ENCODE measurements at places on chromosomes 6 and 20.
A peak's percentile ranks its signal among the peaks of the same experiment; 100 is the strongest.

DNA sequence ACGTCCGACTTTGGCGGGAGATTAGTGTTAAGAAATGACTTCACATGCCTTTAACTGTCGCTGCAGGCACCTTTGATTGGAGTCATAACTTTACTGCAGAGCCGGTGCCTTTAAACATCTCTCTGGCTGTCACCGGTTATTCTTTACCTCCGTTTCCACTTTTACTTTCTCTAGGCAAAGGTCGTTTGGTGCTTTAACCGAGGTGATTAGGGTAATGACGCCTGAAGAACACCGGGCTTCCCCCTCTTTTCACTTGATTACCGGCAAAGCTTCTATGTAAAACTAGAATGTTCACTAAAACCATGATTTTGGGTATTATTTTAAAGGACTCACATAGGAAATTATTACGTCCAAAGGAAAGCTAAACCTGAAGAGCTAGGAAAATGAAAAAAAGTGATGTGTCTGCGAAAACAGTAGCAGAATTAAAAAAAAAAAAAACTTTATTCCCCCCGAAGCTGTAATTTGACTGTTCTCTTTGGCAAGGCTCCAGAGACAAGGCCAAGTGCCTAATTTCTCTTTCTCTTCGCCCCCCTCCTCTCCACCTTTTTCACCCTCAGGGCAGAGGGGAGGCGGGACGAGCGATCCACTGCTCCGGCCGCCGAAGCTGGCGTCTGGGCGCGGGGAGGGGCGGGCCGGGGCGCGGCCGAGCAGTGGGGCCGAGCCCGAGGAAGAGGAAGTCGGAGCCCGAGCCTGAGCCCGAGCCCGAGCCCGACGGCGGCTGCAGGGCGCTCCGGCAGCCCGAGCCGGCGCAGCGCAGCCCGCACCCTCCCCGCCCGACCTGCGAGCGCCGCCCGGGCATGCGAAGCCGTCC is at the start of gene PLEKHG1:
Gene PLEKHG1 (plus strand): TSS at position 687 of the 811 bp plus-strand sequence. CDS start 133,797 bp downstream, outside the sequence.
- peak; percentile 10 for DNase-seq

DNA sequence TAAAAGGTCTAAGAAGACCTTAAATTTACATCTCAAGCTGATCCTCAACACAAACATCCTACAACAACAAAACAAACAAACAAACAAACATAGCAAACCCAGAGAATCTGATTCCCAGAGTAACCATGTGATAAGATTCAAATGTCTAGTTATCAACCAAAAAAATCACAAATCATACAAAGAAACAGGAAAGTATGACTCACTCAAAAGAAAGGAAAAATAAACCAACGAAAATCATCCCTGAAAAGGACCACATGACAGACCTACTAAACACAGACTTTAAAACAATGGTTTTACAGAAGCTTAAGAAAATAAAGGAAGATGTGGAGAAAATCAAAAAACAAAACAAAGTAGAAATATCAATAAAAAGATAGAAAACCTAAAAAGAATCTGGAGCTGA is 18.1 kb downstream of the VNN1 start:
- DNase-seq, result no peak

- no peak for DNase-seq
Observed at GRCh38 chr6:278494-278893, 13.8 kb upstream of the DUSP22 start.

DNA sequence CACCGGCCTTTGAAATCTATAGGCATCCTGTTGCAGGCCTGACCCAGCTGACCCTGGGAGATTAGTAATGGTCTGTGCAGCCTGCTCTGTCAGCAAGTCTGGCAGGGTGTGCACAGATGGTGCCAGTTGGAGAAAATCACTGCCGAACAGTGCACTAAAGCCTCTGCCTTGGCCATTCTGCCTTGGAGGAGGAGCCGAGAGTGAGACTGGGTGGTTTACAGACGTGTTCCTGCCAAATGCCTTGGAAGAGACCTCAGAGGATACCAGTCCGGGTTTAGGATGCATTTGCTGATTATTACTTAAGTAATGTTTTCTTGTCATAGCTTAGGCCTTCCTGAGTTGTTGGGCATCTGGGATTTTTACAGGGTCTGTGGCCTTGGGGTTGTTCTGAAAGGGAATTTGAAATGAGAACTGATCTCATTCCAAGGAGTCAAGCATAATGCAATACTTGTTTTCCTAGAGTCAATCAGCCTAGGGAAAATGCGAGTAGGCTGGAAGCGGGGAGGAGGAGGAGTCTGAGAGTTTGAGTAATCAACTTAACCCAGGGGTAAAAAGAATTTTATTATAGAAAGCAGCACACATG is 292.1 kb downstream of the SOX4 start:
- DNase-seq, result peak; percentile 39

DNA sequence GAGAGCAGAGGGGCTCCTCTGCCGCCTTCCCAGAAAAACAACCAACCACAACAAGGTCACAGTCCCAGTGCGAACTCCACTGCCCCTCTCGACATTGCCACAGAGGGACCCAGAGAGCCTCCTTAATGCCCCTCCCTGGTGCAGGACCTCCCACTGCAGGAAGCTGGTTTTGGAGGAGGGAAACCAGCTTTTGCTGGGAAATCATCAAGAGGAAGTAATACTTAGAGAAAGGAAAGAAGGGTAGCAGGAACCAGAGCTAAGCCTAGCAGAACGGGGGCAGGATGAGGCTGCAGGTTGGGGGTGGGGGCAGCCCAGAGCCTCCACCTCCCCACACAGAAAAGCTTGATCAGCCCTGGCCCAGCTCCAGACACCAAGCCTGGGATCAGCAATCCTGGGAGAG is 37.7 kb upstream of the SIRPA start:
- no peak for DNase-seq

DNA sequence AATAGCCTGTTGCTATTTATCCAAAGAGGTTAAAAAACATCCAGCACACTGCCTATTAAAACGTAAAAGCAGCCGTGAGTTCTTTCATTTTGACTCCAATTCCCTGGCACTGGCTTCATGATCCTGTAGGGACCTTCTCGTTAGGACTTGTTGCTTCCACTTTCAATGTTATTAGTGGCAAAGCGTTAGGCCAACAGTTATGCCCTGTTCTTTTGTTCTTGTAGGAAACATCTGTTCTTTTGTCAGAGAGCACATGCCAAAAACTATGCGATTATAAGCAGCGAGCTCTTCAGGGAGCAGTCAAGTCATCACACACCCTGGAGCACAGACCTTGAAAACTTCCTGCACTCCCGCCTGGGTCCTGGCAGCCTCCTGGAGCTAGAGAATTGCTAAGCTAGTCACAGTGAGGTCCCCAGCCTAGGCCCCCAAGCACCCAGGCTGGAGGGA is 609.5 kb upstream of the ARID1B start:
- no peak for DNase-seq

GRCh38 chr6:169763881-169764280 is 12.5 kb downstream of the ERMARD start:
- DNase-seq, result no peak

DNA sequence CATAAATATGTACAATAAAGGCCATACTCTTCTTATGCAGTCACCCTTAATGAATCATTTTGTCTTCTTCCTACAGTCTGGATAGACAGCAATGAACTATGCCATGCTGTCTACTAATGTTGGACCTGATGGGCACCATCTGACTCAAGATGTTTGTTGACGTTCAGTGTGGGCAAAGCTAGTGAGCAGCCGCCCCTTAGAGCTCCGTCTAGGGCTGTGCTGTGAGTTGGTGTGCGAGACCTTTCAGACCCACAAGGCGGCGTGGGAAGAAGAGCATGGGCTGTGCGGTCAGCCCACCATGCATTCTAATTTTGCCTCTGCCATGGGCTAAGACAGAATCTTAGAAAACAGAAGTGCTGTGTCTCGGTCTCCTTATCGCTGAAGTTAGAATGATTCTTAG is 829.4 kb downstream of the QKI start:
- DNase-seq, result no peak

- no peak for DNase-seq
Observed at GRCh38 chr6:56073761-56074160, 173.6 kb downstream of the COL21A1 start.

- DNase-seq, result peak; percentile 80
Observed at GRCh38 chr6:12324099-12324498, 33.9 kb downstream of the EDN1 start.

DNA sequence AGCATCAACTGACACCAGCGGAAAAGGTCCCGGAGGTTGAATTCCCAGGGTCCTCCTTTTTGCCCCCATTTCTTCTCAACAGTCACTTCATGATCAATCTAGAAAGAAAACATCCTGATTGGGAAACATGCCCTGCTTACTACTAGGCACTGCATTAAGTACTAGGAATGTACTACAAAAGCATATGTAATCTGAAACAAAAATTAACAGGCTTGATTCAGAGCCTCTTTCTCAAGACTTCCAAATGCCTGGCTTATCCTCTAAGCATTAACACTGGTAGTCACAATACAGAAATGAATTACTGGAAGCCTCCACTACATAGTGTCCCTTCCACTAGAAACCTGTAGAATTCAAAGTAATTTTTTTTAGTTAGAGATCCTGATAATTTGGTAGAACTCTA is 84.5 kb upstream of the LYRM2 start:
- DNase-seq, result no peak

- no peak for DNase-seq
Observed at GRCh38 chr6:53321701-53322100, 27.0 kb downstream of the ELOVL5 start.

GRCh38 chr6:143187238-143187923 is 126.7 kb downstream of the AIG1 start:
- no peak for DNase-seq

DNA sequence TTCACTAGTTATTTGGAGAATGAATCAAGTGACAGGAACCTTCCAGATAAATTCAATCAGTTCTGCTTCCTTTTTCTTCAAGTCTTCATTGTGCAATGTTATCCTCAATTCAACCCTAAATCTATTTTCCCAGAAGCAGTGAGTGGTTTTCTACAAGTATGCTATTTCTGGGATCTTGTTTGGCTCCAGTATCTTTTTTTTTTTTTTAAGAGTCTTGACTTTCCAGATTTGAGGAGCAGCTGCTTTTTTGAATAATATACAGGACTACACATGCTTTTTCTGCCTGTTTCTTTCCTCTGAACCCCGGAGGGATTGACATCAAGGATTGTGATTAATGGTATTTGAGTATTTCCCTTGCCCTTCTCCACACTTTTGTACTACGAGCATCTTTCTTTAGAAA is 339.2 kb upstream of the JAG1 start:
- DNase-seq, result no peak

DNA sequence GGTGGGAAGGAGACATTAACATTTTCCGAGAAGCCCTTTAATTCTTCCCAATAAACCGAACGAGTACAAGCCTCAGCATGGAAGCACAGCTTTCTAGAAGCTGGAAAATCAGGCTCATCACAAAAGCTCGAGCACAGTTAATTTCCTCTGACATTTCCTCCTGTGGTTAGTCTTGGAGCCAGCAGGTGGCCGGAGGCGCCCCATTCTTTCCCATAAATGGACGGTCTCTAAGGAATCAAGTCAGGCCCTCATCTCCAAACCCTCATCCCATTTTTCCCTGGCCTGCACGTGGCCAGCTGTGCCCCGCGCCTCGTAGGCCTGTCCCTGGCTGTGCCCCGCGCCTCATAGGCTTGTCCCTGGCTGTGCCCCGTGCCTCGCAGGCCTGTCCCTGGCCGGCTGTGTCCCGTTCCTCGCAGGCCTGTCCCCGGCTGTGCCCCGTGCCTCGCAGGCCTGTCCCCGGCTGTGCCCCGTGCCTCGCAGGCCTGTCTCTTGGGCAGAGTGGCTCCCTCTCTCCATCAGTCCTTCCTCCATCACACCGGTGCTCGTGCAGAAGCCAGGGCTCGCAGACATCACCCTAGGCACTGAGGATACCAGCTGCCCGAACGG is 19.7 kb upstream of the NTSR1 start:
- peak; percentile 54 for DNase-seq

- peak; percentile 69 for DNase-seq
Observed at GRCh38 chr6:11009353-11009752, 34.8 kb downstream of the ELOVL2 start.

GRCh38 chr6:116557893-116558292 is 4.3 kb downstream of the CALHM4 start:
- peak; percentile 82 for DNase-seq

DNA sequence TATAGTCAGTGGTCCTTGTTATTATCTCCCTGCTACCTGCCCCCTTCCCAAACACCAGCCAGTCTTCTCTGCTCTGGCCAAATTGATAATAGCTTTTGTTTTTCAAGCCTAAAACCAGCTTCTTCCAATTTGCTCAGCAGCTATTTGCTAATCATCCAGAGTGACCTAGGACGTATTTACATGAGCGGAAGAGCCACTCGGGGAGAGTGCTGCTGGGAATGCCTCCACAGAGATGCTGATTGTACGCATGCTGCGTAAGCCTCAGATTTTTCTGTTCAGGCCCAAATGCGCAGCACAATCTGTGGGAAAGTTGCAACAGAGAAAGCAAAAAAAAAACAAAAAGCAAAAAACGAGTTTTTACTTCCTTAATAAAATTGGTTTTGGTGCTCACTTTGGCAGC is 24.4 kb upstream of the ID1 start:
- no peak for DNase-seq

DNA sequence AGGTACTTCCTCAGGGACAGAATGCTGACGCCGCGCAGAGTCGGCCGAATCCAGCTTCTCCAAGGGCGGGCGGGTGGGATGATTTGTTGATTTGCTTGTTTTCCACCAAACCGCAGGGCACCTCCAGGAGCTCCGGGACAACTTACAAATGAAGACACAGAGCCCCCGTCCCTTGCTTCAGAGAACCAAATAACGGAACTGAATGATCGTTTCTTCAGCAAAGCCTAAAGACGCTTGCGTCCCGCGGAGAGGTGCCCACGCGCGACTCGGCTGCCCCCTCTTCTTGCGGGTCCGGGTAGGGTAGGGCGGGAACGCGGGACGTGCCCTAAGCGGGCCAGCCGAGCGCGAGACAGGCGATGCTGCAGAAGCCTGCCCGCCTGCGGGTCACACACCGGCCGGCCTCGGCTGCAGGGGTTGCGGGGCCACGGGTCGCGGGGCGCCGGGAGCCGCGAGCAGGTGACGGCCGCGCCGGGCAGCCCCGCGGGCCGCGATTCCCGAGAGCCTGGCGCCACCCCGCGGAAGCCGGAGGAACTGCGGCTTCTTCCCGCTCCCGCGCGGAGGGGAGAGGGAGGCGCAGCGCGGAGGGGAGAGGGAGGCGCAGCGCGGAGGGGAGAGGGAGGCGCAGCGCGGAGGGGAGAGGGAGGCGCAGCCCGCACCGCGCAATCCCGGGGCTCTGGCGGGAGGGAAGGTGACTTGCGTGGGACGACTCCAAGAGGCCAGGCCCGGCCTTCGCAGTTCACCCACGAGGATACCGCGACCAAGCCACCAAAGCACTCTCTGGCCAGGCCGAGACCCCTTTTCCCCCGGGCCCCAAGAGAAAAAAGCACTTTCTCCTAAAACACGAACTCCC is 7.7 kb upstream of the FOXF2 start:
- DNase-seq, result no peak

GRCh38 chr6:90976341-90976740 is 389.5 kb upstream of the MAP3K7 start:
- DNase-seq, result no peak

Data from HTR-8/SVneo (cell line).